SJSA1 (cell line): ENCODE measurements at places on chromosomes 11 and 22. TPM values are rescaled to one million over a fixed set of nuclear protein-coding genes. Genes with fewer than 3 reads are reported as not detected.

The DEUP1 gene
- not detected in 2 replicates for total RNA-seq

The CDKN1C gene
- total RNA-seq = 15.0 and 23.4 TPM in 2 replicates

The ST14 gene
- not detected in 2 replicates for total RNA-seq

The APOC3 gene
- total RNA-seq = not detected in 2 replicates

The TRIM49 gene
- not detected in 2 replicates for total RNA-seq

The OR8H3 gene
- not detected in 2 replicates for total RNA-seq

The PRG3 gene
- total RNA-seq = not detected in 2 replicates

The ADM2 gene
- total RNA-seq = 0.05 TPM in 1 of 2 replicates, not detected in the other

The IGSF9B gene
- 2.5 TPM in 1 of 2 replicates, not detected in the other for total RNA-seq

The CECR2 gene
- not detected in 2 replicates for total RNA-seq

The SUSD2 gene
- 0.05 TPM in 1 of 2 replicates, not detected in the other for total RNA-seq

The CLMP gene
- total RNA-seq = 21.6 and 39.6 TPM in 2 replicates

The LRRC55 gene
- not detected in 2 replicates for total RNA-seq

The TCN1 gene
- not detected in 2 replicates for total RNA-seq

The SCN4B gene
- total RNA-seq = not detected in 2 replicates

The SAA4 gene
- total RNA-seq = not detected in 2 replicates

The NAALAD2 gene
- total RNA-seq = not detected in 2 replicates

The OSBP2 gene
- 0.37 and 0.53 TPM in 2 replicates for total RNA-seq

The XPNPEP3 gene
- total RNA-seq = 9.7 and 14.9 TPM in 2 replicates

The GPHA2 gene
- not detected in 2 replicates for total RNA-seq

The DUSP18 gene
- total RNA-seq = 0.60 and 4.8 TPM in 2 replicates

The SIRT3 gene
- 2.3 and 7.1 TPM in 2 replicates for total RNA-seq

The ZNF280B gene
- total RNA-seq = 1.7 and 2.7 TPM in 2 replicates

The RAC2 gene
- 2.0 and 2.1 TPM in 2 replicates for total RNA-seq

The CREB3L1 gene
- total RNA-seq = 12.1 and 22.7 TPM in 2 replicates

The OR10G8 gene
- total RNA-seq = not detected in 2 replicates

The MS4A4E gene
- total RNA-seq = not detected in 2 replicates

The SLC2A11 gene
- 0.50 and 3.0 TPM in 2 replicates for total RNA-seq

The SSTR3 gene
- total RNA-seq = not detected in 2 replicates

The SLC15A3 gene
- total RNA-seq = 26.5 and 35.8 TPM in 2 replicates

The PANX2 gene
- 0.13 and 0.58 TPM in 2 replicates for total RNA-seq

The POTEH gene
- not detected in 2 replicates for total RNA-seq

The BCO2 gene
- 0.42 TPM in 1 of 2 replicates, not detected in the other for total RNA-seq

The DCHS1 gene
- 7.8 and 12.0 TPM in 2 replicates for total RNA-seq

The ADAMTS15 gene
- 1.2 and 1.3 TPM in 2 replicates for total RNA-seq

The AGBL2 gene
- total RNA-seq = 0.45 TPM in 1 of 2 replicates, not detected in the other

The KRTAP5-2 gene
- not detected in 2 replicates for total RNA-seq

The NAALADL1 gene
- total RNA-seq = not detected in 2 replicates

The ANKK1 gene
- total RNA-seq = not detected in 2 replicates

The PRODH gene
- total RNA-seq = not detected in 2 replicates

The FREY1 gene
- total RNA-seq = 0.21 TPM in 1 of 2 replicates, not detected in the other

The C2CD2L gene
- 5.1 and 5.4 TPM in 2 replicates for total RNA-seq

The INSC gene
- 0.26 TPM in 1 of 2 replicates, not detected in the other for total RNA-seq

The FDXACB1 gene
- 2.5 and 3.7 TPM in 2 replicates for total RNA-seq

The VWCE gene
- 0.03 and 0.26 TPM in 2 replicates for total RNA-seq

The ACAD8 gene
- 7.9 and 11.3 TPM in 2 replicates for total RNA-seq

The DEAF1 gene
- 4.4 and 8.0 TPM in 2 replicates for total RNA-seq

The TAF10 gene
- total RNA-seq = 25.2 and 35.2 TPM in 2 replicates

The NAA40 gene
- total RNA-seq = 21.4 and 39.9 TPM in 2 replicates

The CASP5 gene
- not detected in 2 replicates for total RNA-seq

The SOX10 gene
- total RNA-seq = not detected in 2 replicates

The TNKS1BP1 gene
- 27.1 and 32.1 TPM in 2 replicates for total RNA-seq

The CCDC87 gene
- total RNA-seq = 0.34 TPM in 1 of 2 replicates, not detected in the other

The TUBA8 gene
- total RNA-seq = 0.42 and 0.91 TPM in 2 replicates

The TMPRSS13 gene
- total RNA-seq = not detected in 2 replicates

The CASP12 gene
- not detected in 2 replicates for total RNA-seq

The ZNRF3 gene
- total RNA-seq = 3.2 and 6.0 TPM in 2 replicates

The SH3BP1 gene
- 8.2 and 13.6 TPM in 2 replicates for total RNA-seq

The OR8B2 gene
- not detected in 2 replicates for total RNA-seq
